Renal cortex interstitium (tissue), 15 donors: ENCODE measurements at places on chromosomes 2 and 18.

- no peak for DNase-seq
Measured at GRCh38 chr2:227853765-227854271, 17.6 kb upstream of the DAW1 start.

GRCh38 chr2:27050281-27050995 is 1.0 kb upstream of the AGBL5 start:
- peak; percentile 93 for DNase-seq

DNA sequence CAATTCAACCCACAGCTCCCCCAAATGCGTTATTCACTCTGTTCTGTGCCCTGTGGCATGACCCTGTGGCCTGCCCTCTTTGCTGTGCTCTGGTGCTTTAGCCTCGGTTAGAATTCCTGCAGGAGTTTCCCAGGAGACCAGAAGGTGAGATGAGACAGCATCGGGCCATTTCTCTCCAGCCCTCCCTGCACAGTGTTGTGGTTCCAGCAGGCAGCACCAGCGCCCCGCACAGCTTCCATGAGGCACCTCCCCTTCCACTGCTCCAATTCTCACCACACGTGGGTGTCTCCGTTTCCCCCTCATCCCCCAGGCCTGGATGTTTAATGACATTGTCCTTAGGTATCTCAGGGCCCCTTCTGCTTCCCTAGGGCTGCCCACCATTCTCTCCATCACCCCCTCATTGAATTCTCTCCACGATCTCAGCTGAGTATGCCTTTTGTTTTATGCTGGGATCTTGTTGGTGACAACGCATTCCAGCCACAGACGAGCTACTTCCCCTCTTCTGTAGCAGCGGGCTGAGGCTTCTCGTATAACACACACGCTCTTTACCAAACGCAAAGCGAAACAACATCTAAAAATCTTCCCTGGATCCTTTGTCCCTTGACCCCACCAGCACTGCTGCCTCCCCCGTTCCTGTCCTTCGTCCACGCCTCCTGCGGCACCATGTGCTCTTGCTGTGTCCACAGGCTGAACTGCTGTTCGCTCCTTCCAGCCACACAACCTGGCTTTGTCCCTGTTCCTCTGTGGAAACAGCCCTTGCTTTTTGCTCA is 35.1 kb downstream of the ACKR3 start:
- DNase-seq, result peak; percentile 44

DNA sequence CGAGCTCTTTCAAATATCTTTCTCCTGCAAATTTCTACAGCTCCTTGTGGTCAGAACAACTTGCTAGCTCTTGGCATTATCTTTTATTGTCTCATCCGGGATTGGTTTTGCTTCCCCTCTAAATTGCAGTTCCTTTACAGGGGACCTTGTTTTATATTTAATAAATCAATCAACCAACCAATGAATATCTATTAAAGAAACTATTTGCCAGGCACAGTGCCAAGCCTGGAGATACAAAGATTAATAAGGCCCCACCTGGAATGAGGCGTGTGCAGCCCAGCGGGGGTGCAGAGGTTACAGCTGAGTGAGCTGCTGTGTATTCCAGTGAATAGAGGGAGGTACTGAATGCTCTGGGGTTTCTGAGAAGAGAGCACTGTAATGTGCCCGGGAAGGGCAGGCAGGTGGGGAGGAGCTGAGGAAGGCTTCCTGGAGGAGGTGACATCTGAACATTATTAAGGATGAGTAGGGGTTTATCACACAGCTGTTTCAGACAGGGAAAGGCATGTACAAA is 51.8 kb downstream of the LIPG start:
- DNase-seq, result peak; percentile 55

- no peak for DNase-seq
Measured at GRCh38 chr2:45670646-45671045, 19.2 kb downstream of the PRKCE start.

DNA sequence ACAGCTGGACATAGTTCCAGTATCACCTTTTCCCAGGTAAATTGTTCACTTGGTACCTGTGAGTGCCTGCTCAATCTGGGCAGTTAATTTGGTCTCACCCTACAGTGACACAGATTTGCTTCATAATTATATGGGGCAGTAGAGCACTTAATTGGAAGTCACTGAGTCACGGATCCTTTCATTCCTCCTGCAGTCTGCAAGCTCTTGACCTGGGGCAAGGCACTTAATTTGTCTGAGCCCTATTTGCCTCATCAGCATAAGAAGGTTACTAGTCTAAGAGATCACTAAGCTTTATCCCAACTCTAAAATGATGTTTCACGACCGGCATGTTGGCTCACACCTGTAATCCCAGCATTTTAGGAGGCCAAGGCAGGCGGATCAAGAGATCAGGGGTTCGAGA is 8.9 kb downstream of the FBXO36 start:
- no peak for DNase-seq

GRCh38 chr2:147250652-147251356 is 594.0 kb upstream of the ACVR2A start:
- DNase-seq, result no peak

- no peak for DNase-seq
Measured at GRCh38 chr2:238573916-238574315, 147.2 kb downstream of the ASB1 start.

GRCh38 chr2:1709335-1709605 is 35.0 kb downstream of the PXDN start:
- DNase-seq, result no peak

GRCh38 chr2:174788291-174788929 is 24.1 kb upstream of the CHRNA1 start:
- DNase-seq, result no peak

GRCh38 chr18:31634331-31634713 is 42.6 kb downstream of the TTR start:
- no peak for DNase-seq

DNA sequence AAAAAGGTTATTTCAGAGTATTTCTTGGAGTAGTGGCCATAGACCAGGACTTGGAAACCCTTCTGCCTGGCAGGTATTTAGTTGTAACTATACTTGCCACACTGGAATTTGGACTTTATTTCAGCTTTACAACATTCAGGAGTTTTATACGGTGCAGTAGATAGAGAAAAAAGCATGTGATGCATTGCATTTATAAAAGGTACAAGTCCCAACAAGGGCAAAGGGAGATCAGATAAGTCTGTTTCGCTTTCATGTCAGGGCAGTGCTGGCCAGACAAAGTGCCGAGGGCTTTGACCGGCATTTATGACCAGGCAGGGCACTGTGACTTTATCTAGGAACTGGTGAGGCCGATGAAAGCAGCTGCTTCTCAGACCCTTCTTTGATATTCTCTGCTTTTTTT is 145.4 kb downstream of the RTN4 start:
- no peak for DNase-seq

DNA sequence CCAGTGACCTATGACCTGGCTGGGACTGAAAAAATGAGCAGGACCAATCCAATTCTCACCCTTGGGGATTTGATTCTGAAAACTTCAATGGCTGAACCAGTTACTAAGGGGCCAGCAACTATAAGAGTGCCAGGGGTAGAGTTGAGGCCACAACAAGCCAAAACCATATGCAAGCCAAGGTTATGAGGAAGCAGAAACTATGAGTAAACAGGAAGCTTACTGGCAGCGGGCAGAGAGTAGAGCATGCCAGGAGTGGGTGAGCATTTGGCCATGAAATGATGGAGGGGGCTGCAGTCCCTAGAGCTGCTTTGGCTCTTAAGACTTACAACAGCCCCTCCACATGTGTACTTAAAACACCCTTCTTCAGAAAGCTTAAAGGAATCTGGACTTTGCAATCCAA is 82.4 kb downstream of the RBMS1 start:
- no peak for DNase-seq

- no peak for DNase-seq
Measured at GRCh38 chr2:58261209-58261608, 20.1 kb upstream of the FANCL start.

GRCh38 chr2:36710858-36711515 is 14.5 kb downstream of the VIT start:
- no peak for DNase-seq

- DNase-seq, result no peak
Measured at GRCh38 chr2:52264488-52264887, 1232.6 kb upstream of the NRXN1 start.

DNA sequence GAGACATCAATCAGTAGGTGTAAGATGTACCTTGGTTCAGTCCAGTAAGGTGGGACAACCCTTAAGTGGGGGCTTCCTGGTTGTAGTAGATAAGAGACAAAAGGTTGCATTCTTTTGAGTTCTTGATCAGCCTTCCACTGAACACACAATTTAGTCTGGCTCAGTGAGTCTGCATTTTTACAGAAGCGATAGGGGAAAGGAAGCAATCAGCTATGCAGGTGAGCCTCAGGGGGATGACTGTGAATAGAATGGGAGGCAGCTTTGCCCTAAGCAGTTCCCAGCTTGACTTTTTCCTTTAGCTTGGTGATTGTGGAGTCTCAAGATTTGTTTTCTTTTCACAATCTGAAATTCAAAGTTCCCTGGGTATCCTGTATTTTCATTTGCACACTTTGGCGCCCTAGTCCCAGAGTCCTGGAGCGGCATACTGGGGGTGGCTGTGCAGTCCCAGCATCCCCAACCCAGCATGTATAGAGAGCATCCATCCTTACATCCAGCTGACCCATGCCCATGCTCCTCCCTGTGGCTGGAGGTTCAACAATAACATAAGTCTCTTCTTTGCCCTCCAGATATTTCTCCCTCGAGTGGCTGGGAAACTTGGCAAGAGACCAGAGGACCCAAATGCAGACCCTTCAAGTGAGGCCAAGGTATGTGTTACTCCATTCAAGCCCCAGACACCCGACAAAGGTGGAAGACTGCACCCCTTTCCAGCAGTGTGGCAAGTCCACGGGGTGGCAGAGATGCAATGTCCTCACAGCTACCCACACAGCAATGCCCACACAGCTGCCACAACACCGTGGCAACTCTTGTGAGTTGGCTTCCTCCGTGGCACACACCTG is 20.1 kb upstream of the PRLH start:
- no peak for DNase-seq

DNA sequence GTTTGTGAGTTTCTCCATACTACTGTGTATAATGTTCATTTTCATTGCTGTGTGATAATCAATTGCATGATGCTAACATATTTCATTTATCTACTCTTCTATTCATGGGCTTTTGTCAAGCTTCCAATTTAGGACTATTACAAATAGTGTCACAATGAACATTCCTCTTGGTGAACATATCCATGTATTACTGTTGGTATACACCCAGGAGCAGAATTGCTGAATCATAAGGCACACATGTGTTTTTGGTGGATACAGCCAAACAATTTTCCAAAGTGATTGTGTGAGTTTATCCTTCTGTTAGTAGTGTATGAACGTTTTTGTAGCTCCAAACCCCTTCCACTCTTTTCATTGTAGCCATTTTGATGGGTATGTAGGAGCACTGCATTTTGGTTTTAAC is 101.6 kb upstream of the COPS8 start:
- no peak for DNase-seq

GRCh38 chr18:7593218-7593819 is 26.2 kb downstream of the PTPRM start:
- DNase-seq, result no peak

DNA sequence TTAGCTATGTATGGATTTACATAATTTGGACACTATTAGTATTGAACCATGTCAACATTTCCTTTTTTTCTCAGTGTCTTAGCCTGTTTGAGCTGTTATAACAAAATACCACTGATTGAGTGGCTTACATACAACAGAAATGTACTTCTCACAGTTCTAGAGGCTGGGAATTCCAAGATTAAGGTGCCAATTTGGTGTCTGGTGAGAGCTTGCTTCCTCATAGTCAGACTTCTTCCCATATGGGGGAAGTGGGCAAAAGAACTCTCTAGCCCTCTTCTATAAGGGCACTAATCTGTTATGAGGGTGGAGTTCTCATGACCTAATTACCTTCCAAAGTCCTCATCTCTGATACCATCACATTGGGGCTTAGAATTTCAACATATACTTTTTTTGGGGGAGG is 12.6 kb downstream of the ZNF804A start:
- no peak for DNase-seq

DNA sequence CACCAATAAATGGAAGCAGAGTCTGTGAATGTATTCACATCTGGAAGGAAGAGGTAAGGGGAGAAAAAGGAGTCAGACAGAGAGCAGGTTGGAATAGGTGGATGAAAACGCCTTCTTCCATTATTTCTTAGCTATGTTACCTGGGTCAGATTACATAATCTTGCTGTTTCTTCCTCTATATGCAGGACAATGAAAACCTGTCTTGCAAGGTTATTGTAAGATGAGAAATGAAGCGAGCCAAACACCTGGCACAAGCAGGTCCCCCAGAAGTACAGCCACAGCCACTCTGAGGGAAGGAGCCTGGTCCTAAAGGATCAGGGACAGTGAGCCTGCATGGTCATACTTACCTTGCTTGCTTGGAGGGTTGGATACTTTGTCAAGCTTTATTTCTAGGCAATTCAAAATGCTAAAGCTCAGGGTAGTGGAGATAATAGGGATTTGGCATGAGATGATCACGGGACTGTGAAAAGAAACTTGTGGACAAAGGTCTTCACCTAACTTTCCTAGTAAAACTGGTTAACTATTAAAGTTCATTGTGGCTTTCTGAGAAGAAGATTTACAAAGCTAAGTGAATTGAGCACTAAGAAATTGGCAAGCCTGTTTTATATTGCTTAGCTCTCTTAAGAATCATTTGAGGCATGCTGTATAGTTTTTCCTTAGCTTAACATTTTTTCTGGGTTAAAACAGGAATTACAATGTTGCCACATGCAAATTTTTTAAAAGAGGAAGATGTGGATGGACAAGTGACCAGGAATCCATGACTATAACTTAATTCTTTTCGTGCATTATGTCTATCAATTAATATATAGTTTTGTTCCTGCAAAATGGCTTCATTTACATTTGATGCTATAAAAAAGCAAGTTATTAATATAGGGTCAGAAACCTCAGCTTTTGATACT is 15.7 kb upstream of the PLA2R1 start:
- no peak for DNase-seq

DNA sequence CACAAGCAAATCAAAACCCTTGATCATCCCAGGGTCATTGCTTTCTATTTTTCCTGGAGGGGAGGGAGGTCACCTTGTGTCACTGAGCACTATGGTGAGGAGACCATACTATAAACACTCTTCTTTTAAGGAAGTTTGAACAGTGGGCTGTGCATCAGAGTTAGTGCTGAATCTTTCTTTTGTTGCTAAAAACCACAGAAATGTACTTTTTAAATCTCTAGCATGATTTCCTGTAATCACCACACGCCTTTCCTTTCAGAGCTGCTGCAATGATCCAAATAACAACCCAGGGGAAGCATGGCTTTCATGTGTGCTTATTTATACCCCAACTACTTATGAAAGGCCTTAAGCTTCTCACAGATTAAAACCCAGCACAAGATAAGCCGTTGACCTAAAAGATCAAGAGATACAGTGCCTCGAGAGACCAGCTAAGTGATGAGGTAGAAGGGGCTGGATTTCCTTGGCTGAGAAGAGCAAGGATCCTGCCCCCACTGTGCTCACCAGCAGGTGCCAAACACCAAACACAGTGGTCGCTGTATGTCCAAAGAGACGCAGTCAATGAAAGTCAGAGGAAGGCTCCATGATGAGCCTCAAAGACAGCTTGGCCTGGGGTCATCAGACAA is 34.7 kb downstream of the TRABD2A start:
- no peak for DNase-seq

DNA sequence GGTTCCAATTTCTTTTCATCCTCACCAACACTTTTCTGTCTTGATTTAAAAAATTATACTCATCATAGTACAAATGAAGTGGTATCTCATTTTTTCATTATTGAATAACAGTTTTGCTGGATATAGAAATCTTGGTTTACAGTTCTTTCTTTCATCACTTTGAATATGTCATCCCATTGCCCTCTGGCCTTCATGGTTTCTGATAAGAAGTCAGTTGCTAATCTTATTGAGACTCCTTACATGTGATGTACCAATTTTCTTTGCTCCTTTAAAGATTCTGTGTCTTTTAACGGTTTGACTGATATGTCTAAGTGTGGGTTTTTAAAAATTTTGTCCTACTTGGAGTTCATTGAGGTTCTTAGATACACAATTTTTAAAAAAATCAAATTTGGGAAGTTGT is 35.0 kb downstream of the SLC3A1 start:
- DNase-seq, result no peak
